ENCODE measurements at places on chromosomes 6 and 20. TPM values are rescaled to one million over a fixed set of nuclear protein-coding genes. Genes with fewer than 3 reads are reported as not detected.

DNA sequence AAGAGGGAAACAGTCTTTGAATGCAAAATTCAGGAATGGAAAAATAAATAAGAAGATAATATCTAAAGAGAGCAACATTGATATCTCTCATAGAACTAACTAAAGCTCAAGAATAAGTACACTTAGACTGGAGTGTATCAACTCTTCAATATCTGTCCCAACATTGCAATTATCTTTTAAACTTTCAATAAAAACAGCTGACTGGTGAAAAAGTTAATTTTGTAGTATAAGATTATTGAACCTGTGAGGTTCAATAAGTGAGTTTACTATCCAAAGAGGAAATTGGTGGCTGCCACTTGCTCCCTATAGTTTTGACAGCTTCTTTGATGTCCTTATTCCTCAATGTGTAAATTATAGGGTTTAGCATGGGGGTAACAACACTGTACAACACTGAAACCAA is 13.7 kb downstream of the OR5V1 start:
- DNase-seq = no peak

DNA sequence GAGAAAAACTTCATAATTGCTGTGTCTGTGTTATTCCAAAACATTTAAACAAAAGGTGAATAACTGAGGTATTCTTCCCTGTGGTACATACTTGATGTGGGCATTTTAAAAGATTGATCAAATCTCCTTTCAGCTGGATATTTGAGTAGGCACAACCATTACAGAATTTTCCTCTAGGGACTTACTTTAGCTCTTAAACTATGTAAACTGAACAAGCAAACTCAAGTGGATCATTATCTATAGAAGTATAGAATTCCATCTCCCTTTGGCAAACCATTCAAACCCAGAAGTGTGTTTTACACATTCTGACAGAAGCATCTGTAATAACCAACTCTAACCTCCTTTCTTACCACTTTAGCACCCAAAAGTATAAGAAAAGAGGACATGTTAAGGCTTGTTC is 241.4 kb downstream of the ESR1 start:
- DNase-seq = no peak

DNA sequence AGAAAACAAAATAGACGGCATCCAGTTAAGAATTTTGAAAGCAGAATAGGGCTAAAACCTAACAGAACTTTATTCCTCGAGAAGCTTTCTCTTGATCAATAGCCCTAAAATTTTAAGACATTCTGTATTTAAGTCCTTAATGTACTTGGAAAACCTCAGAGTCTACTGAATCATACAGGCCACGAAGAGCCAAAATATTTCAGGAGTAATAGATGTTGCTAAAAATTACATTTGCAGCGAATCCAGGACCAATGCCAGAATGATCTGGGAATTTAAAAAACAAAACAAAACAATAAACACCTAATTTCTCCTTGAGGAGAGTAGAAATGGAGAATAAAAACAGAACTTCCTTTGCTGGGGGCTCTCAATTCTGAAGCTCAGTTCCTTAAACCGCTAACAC is 23.3 kb downstream of the ATXN1 start:
- DNase-seq = no peak

DNA sequence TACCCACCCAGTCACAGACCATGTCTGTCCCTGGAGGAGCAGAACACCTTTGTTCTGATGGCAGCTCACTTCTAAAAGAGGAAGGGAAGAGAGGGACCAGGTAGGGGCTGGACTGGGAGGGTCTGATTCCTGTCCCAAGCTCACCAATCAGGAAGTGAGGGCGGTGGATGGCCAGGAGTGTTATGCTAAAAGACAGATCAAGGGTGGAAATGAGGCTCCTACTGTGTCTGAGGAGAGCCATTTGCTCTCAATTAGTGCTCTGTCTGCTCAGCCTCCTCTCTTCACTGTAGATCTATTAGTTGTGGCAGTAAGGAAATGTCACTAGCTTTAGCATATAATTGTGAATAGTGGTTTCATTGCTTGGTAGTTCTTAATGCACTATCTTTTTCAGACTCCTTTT is 72.5 kb downstream of the ARMC2 start:
- DNase-seq = no peak

DNA sequence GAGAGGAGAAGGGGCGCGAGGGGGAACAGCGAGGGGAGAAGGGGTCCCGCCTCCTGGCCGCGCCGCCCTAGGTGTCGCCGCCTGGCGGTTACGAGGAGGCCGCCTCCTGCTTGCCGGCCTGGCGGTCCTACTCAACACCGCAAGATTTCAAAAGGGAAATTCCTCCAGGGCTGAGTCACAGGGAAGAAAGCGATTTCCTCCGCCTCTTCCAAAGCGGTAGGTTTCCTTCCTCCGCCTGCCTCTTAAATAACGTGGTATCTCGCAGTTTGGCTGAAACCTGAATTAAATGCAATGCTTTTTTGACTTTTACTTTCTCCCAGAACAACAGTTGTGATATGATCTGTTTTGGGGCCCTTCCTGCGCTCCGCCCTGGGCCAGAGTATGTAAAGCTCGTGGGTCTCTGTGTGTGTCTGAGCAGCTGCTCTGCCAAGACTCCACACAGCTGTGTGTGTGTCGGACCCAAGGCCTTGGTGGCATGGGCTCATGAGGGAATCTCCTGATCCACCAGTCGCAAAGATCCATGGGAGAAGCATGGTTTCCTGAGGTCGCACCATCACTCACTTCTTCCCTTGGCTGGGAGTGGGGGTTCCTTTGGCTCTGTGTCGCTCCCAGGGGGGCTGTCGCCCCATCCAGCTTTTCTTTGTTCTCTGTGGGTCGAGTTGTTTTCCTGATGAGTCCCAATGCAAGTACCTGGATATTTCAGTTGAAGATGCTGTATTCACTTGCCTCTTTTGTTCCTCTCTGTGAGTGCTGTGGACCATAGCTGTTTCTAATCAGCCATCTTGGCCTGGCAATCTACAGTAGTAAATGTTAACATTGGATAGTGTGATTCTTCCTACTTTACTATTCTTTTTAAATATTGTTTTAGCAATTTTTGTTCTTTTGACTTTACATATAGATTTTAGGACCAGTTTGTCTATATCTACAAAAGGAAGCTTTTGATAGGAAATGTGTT is 31.6 kb upstream of the NOTCH4 start:
- peak; percentile 96 for DNase-seq

GRCh38 chr20:63625771-63626423 is 1.0 kb downstream of the GMEB2 start:
- DNase-seq = peak; percentile 24

DNA sequence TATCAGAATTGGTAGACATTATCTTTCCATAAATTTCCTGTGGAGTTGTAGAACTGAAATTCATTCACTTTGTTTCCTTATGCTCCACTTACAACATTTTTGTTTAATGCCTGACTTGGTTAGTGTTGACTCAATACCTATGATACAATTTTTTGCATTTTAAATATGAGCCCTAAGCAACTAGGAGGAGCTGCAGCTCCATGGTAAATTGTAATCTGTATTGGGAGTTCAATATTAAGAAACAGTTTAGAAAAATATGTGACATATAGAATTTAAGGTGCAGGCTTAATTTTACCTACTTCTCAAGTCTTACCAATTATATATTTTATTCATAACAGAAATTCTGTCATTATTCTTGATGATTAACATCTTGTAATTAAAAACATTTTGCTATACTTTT is 868.3 kb downstream of the EYS start:
- DNase-seq = peak; percentile 12

- DNase-seq = peak; percentile 48
Observed at GRCh38 chr6:112407101-112407590, 60.0 kb downstream of the RFPL4B start.

GRCh38 chr20:24379484-24379927 is 89.9 kb upstream of the SYNDIG1 start:
- DNase-seq = peak; percentile 55

DNA sequence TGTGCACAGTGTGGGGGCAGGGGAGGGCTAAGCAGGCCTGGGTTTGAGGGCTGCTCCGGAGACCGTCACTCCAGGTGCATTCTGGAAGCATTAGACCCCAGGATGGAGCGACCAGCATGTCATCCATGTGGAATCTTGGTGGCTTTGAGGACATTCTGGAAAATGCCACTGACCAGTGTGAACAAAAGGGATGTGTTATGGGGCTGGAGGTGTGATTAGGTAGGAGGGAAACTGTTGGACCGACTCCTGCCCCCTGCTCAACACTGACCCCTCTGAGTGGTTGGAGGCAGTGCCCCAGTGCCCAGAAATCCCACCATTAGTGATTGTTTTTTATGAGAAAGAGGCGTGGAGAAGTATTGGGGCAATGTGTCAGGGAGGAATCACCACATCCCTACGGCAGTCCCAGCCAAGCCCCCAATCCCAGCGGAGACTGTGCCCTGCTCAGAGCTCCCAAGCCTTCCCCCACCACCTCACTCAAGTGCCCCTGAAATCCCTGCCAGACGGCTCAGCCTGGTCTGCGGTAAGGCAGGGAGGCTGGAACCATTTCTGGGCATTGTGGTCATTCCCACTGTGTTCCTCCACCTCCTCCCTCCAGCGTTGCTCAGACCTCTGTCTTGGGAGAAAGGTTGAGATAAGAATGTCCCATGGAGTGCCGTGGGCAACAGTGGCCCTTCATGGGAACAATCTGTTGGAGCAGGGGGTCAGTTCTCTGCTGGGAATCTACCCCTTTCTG is 44.0 kb upstream of the TTPAL start:
- DNase-seq = peak; percentile 60

DNA sequence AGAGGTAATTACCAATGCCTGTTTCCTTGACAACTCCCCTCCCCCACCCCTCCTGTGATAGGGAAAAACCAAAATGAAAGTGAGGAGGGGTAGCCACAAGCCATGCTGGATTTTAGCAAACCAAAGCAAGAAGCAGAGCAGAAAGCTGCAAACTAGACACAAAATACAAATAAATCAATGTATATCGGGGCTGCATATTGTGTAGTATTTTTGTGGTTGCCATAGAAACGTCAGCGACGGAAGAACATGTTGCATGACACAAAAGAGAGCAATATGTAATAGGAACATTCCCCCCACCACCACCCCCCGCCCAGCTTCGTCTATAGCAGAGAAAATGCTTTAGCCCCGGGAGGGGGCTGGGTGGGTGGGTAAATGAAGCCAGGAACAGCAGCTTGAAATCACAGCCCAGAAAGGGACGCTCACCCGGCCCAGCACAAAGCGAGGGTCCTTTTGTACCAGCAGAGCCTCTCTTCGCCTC is 548 bp downstream of the AGPAT4 start:
- DNase-seq = peak; percentile 65

- DNase-seq = no peak
Observed at GRCh38 chr6:109014606-109015005, 80.0 kb downstream of the SESN1 start.

DNA sequence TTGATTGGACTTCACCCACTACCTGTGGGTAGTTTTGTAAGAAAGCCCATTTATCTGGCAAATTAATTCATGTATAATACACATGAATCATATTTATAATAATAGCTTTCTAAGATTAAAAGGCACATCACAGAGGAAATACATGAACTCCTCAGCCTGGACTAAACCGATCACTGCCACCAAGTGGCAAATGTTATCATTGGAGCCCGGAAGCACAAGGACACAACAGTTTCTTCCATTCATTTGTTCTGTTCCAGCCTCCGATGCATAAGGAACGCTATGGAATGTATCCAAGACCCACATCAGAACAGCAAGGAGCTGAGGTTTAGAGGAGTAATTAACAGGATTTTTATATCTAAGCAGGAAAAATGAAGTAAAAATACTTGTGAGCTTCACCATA is 13.9 kb upstream of the IPCEF1 start:
- DNase-seq = peak; percentile 67

DNA sequence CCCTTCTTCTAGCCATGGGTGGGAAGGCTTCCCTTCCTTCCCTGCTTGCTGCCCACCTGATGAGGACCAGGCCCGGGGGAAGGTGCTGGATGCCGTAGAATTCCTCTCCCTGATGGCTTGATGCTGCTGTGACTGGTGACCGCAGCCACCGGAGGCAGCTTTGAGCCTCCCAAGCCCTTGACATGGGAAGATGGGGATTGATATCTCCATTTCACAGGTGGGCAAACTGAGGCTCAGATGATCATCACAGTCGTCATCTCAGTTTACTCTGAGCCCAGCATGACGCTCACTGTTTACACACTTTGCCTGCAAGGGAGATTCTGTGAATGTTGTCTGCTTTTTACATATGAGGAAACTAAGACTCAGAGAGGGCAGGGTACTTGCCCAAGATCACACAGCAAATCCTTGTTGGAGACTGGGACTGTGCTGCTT is 43.9 kb downstream of the SRC start:
- DNase-seq = no peak

- DNase-seq = no peak
Observed at GRCh38 chr20:62640870-62641269, 1.4 kb upstream of the SLCO4A1 start.

DNA sequence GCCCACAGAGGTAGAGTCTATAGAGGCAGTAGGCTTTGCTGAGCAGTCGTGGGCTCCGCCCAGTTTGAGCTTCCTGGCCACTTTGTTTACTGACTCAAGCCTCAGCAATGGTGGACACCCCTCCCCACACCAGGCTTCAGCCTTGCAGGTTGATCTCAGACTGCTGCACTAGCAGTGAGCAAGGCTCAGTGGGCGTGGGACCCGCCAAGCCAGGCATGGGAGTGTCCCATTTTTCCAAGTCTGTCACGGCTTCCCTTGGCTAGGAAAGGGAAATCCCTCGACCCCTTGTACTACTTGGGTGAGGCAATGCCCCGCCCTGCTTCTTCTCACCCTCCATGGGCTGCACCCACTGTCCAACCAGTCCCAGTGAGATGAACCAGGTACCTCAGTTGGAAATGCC is 135.3 kb upstream of the NT5E start:
- DNase-seq = peak; percentile 5

- DNase-seq = no peak
Observed at GRCh38 chr6:82525775-82526495, 162.3 kb downstream of the TPBG start.

- DNase-seq = peak; percentile 87
Observed at GRCh38 chr6:4809999-4810918, 34.1 kb downstream of the CDYL start.

GRCh38 chr6:26514984-26515383 is 14.9 kb downstream of the BTN1A1 start:
- peak; percentile 12 for DNase-seq

- DNase-seq = no peak
Observed at GRCh38 chr6:93970684-93971083, 551.3 kb upstream of the EPHA7 start.

DNA sequence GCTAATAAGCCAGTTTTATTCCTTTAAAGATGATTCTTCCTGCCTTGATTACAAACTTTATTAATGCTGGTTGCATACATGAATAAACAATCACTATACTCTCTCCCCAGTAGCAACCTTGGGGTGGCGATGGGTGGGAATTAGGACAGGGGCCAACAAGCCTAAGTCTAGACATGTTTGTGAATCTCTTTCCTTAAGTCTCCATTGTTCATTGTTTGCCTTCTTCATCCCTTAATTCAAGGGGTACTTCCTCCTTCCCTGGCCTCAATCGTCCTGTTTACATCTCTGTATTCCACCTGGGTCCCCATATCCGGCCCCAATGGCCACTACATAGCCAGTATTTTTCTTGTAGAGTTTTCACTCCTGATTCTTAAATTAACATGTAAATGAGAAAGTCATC is 66.0 kb downstream of the ARHGAP18 start:
- no peak for DNase-seq

Gene FRS3
- 2.4 TPM for total RNA-seq

Gene RGS17
- 1.2 TPM for total RNA-seq

Gene AARS2
- total RNA-seq = 7.3 TPM

Gene PLN
- total RNA-seq = 0.05 TPM

Gene ZKSCAN3
- 8.1 TPM for total RNA-seq

Gene HLA-DMB
- total RNA-seq = 5.1 TPM

Gene HDGFL1
- not detected for total RNA-seq

Gene SLC44A4
- total RNA-seq = 0.20 TPM

Gene GSTA3
- 2.4 TPM for total RNA-seq

Measured in M059J (cell line).